ENCODE measurements at places on chromosomes 13 and 19.

DNA sequence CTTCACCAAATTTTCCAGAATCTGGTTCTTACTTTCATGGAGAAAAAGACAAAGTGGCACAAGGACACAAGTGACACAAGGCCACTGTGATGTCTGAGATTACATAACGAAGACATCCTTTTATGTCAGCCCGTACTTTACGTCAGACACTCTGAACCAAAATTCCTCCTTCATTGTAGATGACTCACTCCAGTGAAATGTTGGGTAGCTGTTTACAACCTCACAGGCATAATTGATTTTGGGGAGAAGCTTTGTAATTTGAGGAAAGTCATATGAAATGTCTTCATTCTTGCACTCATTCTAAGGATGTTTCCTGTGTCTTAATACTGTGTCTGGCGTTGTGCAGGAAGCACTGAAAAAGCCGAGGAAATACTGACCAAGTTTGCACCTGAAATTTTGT lies 20.0 kb upstream of the LGALS14 start:
- no peak for DNase-seq

GRCh38 chr19:14408491-14409145 lies 10.5 kb downstream of the DDX39A start:
- no peak for DNase-seq

GRCh38 chr19:31641591-31641990 lies 292.4 kb upstream of the TSHZ3 start:
- DNase-seq: no peak

- no peak for DNase-seq
Measured at GRCh38 chr19:13573056-13573667, 66.9 kb upstream of the CACNA1A start.

- DNase-seq: no peak
Measured at GRCh38 chr19:4456843-4457653, 546 bp downstream of the UBXN6 start.

DNA sequence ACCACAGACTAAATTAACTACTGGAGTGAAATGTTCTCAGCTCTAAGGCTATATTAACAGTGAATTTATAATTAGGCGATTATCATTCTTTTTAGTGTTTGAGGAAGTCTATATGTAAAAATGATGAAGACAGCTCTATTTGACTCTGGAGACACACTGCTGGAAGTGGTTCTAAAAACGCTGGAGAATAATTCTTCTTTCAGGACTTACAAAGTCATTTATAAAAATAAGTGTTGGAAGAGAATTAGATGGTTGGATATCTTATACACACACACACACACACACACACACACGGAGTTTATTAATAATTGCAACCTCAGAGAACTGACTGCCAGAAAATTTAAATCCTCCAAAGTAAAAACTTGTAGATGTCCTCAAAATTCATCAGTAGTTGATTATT lies 1171.3 kb downstream of the EFNB2 start:
- DNase-seq: no peak

- no peak for DNase-seq
Measured at GRCh38 chr13:27508802-27509201, 58.4 kb upstream of the MTIF3 start.

GRCh38 chr13:27578121-27579030 lies 42.0 kb downstream of the LNX2 start:
- no peak for DNase-seq

GRCh38 chr13:86856991-86857390 lies 814.2 kb upstream of the SLITRK5 start:
- DNase-seq: no peak

DNA sequence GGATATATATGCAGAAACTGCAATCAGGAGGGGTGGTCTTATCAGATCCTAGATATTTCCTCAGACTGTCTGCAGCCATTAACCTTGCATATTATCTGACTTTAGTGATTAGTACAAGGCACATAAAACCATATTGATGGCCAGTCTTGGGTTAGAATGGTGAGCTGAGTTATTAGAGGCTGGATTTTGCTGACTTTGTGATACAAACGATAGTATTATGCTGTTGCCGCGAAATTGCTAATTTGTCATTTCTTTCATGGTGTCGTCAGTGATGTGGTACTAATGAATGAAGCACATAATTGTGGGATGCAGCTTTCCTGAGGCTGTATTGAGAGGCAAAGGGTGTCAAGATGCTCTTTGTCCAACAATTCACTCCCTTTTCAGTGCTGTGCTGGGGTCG lies 172.5 kb downstream of the TEX29 start:
- no peak for DNase-seq

GRCh38 chr13:104632736-104633135 lies 1566.5 kb upstream of the SLC10A2 start:
- DNase-seq: peak; percentile 45

DNA sequence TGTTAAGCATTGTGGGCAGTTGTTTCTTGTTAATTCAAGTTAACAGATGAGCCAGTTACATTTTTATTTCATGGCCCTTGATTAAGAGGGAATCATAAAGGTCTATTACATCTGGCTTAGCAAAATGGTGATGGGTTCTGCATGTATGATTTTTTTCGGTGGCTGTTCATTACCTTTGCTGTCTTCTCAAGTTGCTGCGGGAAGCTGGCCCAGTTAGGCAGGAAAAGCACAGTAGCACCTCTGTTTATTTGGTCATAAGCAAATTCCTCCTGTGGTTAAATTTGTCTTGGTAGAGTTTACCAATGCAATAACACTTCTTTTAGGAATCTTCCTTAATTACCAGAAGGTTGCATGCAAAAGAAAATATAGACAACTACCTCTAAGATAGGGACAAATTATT lies 104.5 kb downstream of the FRY start:
- no peak for DNase-seq

GRCh38 chr13:31504918-31505317 lies 234.4 kb upstream of the RXFP2 start:
- DNase-seq: no peak

- no peak for DNase-seq
Measured at GRCh38 chr19:15194938-15195337, 5.9 kb downstream of the NOTCH3 start.

DNA sequence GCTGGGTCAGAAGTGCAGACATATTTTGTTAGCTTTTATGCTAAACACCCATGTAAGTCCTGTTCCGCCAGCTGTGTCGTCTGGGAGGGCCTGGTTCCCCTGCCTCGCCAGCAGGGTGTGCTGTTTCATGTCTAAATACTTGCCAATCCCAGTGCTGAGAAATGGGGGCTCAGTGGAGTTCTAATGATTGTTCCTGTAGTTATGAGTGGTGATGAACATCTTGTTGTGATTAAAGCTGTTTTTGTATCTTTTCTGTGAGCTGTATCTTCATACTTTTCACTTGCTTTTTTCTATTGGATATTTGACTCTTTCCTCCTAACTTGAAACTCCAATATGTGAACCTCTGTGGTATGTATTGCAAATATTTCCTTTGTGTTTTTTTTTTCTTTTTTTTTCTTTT lies 32.7 kb downstream of the KDM4B start:
- DNase-seq: no peak

DNA sequence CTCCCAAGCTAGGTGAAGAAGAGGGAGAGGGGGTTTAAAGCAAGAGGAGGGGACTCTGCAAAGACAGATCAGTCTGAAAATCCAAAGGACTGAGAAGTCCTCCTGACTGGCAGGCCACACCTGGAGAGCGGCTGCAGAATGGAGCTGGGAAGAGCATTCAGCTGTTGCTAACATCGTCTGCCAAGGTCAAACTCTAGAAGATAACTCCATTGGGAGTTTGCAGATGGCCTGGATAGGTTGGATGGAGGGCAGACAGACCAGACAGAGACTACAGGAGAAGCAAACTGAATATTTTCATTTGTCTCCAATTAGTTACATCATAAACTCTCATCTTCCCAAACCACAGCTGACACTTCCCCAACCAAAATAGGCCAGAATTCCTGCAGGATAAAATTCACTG lies 19.9 kb upstream of the SHISA2 start:
- no peak for DNase-seq

DNA sequence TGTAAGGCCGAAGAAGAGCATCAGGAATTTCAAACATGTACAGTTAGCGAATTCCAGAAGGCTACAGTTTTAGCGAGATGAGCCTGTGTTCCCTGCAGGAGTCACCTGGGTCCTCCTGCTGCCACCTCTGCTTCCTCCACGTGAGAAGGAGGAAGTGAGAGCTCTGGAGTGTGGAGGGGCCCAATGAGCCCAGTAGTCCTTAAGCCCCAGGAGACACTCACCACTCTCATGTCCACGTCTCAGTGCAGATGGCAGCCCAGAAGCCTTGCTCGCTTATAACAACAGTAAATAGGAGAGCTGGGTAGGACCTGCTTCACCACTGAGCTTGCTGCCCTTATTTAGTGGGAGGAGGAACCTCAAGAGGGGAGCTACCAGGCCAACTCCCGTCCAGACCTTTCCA lies 44.3 kb downstream of the SERP2 start:
- no peak for DNase-seq

DNA sequence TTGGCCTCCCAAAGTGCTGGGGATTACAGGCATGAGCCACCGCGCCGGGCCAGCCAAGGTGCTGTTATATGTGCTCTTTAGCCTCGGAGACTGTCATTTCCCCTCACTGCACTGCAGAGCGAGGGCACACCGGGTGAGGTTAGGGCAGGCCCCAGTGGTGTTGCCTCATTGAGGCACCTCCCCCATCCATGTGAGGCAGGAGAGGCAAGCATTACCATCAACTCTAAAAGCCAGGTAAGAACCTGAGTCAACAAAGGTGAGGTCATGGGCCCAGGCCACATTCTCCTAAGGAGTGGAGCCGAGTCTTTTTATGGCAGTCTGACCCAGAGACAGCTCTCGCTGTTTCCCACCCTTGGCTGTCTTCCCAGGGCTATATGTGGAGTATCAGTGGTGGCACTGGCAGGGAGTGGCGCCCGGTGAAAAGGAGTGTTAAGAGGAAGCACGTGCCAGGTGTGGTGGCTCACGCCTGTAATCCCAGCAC lies 10.9 kb downstream of the B3GNT8 start:
- DNase-seq: no peak

DNA sequence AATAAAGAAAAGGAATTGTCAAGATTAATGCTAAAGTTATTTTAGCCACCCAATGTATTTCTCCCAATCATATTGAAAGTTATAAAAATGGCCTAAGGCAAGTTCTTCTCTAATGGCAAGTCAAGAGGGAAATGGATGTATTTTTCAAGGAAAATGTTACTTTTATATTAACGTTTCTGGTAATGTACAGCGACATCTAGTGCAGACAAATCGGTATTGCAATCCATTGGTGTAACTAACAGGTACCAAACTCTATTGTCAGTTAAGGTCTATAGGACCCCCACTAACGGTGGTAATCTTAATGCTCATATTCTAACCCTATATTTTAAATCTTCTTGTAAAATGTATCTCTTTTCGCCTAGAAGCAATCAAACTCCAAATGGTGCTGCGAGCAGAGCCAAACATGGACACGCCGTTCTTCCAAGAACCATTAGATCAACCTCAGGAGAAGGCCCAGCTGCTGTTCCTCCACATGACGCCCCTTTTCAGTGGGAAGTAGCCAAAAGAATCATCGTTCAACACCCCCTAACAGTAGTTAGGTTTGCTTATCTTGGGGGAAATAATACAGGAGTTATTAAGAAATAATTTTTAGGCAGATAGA lies 98.5 kb upstream of the PABPC3 start:
- DNase-seq: no peak

- DNase-seq: no peak
Measured at GRCh38 chr19:49201042-49201441, 43.5 kb downstream of the TRPM4 start.

DNA sequence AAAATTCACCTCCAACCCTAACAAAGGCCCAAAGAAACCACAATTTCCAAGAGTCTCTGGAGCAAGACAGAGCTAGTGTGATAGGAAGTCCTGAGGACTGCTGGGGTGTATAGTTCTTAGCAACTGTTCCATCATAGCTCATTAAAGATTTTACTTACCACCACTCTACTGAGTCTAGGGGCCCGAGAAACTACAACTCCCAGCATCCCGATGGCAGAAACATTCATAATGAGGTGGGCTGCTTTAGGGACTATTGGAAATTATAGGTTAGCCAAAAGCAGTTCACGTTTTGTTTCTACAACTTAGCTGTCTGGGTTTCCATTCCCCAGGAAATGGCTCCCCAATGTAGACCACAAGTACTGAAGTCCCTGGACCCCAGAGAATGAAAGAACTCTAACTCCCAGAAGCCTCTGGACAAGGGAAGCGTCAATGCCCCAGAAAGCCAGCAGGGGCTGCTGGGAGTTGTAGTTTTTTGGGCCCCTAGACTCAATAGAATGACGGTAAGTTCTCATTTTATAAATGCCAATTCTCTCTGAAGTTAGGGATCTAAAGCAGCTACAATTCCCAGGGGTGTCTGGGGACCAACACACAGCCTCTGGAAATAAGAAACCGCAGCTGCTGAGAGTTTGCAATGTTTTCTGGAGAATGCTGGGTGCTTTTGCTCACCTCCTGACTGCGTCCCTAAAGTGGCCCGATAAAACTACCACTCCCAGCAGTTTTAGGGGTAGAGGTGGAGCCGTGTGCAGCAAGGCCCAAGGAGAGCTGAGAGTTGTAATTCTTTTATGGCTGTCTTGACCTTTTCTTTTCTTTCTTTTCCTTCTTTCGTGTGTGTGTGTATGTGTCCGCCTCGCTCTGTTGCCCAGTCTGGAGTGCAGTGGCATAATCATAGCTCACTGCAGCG lies 11.1 kb downstream of the FTL start:
- DNase-seq: no peak

DNA sequence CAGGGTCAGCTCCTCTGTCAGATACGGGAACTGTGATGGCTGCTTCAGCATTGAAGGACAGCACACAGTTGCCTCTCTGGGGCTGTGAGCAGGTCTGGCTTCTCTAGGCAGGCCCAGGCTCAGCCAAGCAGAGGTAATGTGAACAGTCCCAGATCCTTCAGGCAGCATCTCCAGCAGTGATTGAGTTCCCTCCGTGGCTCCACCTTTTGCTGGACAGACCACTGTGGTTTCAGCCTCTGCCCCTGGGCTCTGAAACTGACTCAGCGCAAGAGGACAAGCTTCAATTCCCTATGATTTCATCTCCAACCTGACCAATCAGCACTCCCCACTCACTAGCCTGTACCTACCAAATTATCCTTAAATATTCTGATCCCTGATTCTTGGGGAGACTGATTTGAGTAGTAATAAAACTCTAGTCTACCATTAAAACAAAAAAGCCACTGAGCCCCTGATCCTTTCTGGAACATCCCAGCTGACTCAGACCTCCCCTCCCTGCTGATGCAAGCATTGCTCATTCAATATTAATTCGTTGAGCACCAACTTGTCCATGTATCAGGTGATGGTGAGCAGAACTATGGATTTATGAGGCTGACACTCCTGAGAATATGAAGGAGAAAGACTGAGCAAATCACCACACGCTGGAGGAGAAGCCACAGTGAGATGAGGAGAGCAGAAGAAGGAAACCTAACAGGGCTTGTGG lies 16.7 kb downstream of the GSX1 start:
- DNase-seq: no peak

GRCh38 chr19:10769533-10770491 lies 51.9 kb downstream of the DNM2 start:
- no peak for DNase-seq

DNA sequence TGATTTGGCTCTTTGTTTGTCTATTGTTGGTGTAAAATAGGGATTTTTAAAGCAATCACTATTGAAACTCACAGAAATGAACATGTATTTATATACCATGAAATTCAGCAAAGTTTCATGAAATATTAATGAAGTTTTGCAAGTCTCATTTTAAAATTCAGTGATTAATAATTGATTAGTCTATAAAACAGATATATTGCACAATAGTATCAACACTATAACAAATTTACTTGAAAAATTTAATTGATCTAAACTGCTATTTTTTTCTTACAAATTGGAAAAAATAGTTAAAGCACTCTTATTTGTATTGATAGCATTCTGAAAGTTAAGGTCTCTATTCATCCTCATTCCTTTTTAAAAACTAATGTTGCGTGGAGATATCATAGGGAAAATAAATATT lies 121.0 kb upstream of the PCDH9 start:
- DNase-seq: no peak

All from NCI-H1436 treated with DMSO at 0.1 percent for 48 hours (cell line).